Right cardiac atrium (tissue), 5 donors: ENCODE measurements at places on chromosomes 16 and 17. TPM values are rescaled to one million over a fixed set of nuclear protein-coding genes. Genes with fewer than 3 reads are reported as not detected.

DNA sequence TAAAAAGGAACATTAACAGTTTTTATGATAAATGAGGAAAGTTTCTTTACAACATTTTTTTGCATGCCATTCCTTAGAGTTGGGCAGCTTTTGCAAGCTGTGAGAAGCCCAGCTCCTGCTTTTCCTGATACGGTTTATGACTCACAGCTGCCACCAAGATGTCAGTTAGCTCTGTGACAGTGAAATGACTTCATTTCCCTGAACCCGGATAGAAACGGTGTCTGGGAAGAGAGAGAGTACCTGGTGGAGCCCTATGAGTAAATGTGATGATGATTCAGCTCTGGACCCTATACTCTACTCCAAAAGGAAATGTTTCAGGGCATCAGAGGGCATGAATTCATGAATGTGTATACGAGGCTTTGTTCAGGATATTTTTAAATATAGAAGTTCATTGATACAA lies 366.3 kb upstream of the HSBP1 start:
- no peak for DNase-seq

- DNase-seq = peak; percentile 77
Observed at GRCh38 chr17:48814504-48814903, 2.5 kb downstream of the TTLL6 start.

- no peak for DNase-seq
Observed at GRCh38 chr17:28888832-28889231, 8.7 kb downstream of the FLOT2 start.

- DNase-seq = peak; percentile 57
Observed at GRCh38 chr17:37607637-37608331, 1.4 kb downstream of the SYNRG start.

DNA sequence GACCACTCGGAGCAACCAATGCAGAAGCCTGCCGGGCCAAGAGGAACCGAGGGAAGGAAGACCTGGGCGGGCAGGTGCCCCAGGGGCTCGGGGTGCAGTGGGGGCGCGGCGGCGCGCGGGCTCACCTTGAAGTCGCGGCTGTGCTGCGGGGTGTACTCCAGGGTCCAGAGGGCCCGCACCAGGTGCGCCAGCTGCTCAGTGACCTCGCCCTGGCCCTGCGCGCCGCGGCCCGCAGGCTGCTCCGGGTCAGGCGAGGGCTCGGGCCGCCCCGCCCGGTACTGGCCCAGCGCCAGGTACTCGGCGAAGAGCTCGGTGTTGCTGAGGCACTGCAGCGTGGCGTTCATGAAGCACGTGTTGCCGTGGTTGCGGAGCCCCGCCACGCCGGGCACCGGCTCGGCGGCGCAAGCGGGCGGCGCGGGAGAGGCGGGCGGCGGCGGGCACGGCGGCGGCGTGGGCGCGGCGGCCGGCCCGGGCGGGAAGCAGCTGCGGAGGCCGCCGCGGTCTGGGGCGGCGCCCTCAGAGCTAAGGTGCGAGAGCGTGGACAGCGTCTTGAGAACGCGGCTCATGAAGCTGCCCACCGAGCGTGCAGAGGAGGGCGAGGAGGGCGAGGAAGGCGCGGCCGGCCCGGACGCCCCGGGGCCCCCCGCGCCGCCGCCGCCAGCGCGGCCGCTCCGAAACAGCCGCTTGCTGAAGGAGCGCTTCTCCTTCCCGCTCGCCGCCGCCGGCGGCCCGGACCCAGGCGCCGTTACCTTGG lies 562 bp downstream of the USP31 start:
- peak; percentile 91 for DNase-seq

DNA sequence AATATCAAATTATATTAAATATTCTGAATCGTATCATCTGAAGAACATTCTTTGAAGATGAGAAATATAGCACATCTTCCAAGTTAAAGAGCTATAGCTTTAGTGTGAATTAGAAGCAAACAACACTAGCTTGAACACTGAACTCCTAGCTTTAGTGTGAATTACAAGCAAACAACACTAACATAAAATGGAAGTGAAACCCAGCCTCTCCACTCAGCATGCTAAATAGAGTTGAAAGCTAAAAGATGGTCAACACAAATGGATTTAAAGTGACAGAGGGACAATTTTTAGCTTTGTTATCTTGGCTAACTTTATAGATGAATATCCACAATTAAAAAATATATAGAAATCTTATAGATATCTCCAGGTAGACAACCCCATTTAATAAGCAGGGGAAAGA lies 4.5 kb upstream of the KIF2B start:
- DNase-seq = no peak

DNA sequence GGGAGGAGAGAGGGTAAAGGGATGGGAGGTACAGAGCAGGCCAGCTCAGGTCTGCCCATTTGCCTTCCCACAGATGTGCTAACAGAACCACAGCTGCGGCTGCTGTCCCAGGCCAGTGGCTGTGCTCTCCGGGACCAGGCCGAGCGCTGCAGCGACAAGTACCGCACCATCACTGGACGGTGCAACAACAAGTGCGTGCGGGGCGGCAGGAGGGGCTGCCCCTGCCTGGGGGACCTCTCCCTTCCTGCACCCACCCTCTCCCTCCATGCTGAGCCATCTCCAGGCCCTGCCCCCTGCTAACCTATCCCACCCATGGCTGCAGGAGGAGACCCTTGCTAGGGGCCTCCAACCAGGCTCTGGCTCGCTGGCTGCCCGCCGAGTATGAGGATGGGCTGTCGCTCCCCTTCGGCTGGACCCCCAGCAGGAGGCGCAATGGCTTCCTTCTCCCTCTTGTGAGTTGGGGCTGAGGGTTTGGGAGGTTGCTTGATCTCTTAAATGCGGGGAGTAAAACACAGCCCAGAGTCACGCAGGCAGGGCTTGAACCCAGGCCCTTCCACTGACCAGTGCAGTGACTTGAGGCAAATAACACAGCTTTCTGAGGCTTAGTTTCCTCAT lies 1.2 kb downstream of the EPX start:
- no peak for DNase-seq

- no peak for DNase-seq
Observed at GRCh38 chr17:17325816-17326215, 22.6 kb downstream of the NT5M start.

GRCh38 chr16:12006637-12007036 lies 30.1 kb downstream of the SNX29 start:
- no peak for DNase-seq

GRCh38 chr17:12821376-12821940 lies 32.2 kb downstream of the ARHGAP44 start:
- DNase-seq = no peak

DNA sequence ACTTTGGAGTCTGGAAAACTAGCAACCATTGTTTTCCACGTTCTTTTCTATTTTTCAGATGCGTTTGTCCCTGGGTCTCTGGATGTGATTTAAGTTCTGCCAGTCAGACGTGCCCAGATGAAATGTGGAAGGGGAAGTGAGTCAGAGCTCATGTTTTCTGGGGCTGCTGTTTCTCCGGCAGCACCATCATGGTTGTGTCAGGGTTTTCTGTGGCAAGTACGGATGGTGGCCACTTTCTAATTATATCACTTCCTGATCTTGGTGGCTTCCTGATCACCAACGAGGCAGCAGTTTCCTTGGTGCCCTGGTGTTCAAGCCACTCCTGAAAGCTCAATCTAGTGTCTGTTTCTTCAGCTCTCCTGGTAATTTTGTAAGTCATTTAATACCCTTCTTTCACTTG lies 31.4 kb upstream of the PMFBP1 start:
- peak; percentile 57 for DNase-seq

GRCh38 chr17:44448412-44448811 lies 54.8 kb downstream of the GPATCH8 start:
- no peak for DNase-seq

- DNase-seq = no peak
Observed at GRCh38 chr16:85062845-85063244, 35.2 kb downstream of the KIAA0513 start.

- no peak for DNase-seq
Observed at GRCh38 chr16:68642436-68643101, 2.5 kb upstream of the CDH3 start.

DNA sequence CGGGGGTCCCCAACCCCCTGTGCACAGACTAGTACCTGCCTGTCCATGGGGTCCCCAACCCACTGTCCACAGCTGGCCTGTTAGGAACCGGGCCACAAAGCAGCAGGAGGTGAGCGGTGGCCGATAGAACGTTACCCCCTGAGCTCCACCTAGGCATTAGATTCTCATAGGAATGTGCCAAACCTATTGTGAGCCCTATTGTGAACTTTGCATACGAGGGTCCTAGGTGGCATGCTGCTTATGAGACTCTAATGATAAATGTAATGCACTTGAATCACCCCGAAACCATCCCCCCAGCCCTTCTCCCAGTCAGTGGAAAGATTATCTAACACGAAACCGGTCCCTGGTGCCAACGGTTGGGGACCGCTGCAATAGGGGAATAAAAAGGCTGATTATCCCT lies 1.5 kb downstream of the REXO5 start:
- no peak for DNase-seq

GRCh38 chr17:78791840-78792709 lies 10.0 kb upstream of the CYTH1 start:
- no peak for DNase-seq

DNA sequence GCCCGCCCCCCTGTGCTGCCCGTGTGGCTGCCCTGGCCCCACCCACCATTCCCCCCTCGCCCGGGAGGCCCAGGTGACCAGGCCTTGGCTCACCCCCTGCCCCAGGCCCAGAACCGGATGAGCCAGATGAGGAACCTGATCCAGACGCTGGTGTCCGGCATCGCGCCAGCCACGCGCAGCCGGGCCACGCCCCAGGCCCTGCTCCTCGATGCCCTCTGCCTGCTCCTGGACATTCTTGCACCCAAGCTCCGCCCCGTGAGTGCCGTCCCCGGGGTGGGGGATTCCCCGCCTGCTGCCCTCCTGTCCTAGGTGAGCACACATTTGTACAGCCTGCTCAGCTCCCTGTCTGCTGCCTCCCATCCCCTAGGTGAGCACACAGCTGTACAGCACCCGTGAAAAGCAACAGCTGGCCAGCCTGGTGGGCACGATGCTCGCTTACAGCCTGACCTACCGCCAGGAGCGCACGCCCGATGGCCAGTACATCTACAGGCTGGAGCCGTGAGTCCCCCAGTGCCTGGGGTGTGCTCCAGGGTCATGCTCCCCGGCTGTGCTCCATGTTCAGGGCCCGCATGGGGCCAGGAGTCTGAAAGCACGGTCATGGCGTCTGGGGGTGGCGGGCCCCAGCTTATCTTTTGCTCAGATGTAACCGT lies 4.8 kb downstream of the GNG13 start:
- DNase-seq = no peak

GRCh38 chr17:8105957-8106398 lies 12.3 kb downstream of the ALOXE3 start:
- DNase-seq = no peak

DNA sequence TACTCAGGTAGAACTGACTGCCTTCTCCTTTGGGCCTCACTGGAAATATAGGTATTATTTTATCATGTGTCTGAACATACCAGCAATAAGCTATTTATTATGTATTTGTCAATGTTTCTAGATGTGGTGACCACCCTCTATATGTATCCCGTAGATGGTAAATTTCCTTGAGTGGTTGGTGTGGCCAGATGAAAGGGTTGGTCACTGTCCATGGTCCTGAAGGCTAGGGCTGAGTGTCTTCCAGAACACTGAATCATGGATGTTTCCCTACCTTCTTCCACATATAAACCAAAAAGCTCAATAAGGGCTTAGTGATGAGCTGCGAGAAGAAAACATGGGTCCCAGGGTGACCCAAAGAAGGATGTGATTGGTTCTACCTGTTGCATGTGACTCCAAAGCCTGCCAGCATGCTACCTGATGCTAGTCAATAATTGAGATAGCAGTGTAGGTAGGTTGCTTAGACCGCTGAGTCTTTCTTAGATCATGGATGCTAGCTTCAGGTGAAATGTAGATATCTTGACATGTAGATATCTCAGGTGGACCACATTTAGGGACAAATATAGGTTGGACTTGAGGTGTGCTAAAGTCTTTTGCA lies 150.3 kb downstream of the ASIC2 start:
- DNase-seq = no peak

DNA sequence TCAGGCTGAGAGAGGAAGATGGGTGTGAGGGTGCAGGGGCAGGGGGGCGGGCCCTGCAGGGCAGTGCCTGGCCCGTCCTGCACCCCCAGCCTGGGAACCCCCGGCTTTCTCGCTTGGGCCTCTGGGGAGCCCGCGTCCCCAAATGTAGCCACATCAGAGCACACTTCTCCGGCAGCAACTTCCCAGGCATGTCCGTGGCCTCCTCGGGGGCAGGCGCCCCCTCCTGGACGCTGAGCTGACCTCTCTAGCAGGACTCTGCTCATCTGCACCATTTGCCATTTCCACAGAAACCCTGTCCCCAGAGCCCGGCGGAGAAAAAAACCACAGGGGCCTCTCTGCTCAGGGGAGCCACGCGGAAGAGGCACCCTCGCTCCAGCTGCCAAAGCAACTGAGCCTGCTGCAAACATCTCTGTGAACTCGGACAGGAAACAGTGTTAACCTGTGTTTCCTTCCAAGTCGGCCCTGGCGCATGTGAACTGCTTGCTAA lies 63.4 kb downstream of the KLHDC4 start:
- no peak for DNase-seq

GRCh38 chr16:30375864-30376263 lies 1.3 kb downstream of the MYL11 start:
- DNase-seq = no peak

- DNase-seq = peak; percentile 60
Observed at GRCh38 chr16:71230122-71230845, at the start of gene HYDIN. HYDIN (minus strand) TSS chr16:71230722; CDS start chr16:71186895, 43,827 bp downstream.

NKD1 gene
- total RNA-seq = 2.5 TPM

PPL gene
- total RNA-seq = 5.2 TPM

KRTAP3-3 gene
- not detected for total RNA-seq

ALOX12B gene
- total RNA-seq = not detected

SARM1 gene
- 8.9 TPM for total RNA-seq

IGF2BP1 gene
- not detected for total RNA-seq
